ENCODE measurements at places on chromosomes 7 and 10.

- DNase-seq: peak; percentile 40
Measured at GRCh38 chr10:124641282-124642087, 102.7 kb downstream of the FAM53B start.

DNA sequence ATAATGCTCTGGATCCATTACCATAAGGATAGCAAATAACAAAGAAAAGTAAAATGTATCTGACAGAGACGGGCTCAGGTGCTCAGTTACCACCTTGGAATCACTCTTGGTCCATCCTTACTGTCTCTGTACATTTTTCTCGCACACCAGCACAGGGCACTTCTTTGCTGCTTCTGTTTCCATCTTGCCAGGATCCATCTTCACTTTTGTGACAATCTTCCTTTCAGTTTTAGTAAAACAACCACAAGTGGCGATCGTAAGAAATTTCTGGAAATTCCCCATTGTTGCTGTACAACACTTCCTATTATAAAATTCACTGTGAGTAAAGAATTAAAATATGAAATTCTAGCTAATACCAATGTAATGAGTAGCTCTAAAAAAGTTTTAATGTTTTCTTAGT is 695.5 kb downstream of the GRM8 start:
- DNase-seq: no peak

GRCh38 chr7:28067171-28067570 is 113.4 kb downstream of the JAZF1 start:
- no peak for DNase-seq

GRCh38 chr7:93148727-93149126 is 542 bp upstream of the SAMD9L start:
- no peak for DNase-seq

- DNase-seq: no peak
Measured at GRCh38 chr10:104036069-104036384, 49.7 kb downstream of the COL17A1 start.

- peak; percentile 11 for DNase-seq
Measured at GRCh38 chr7:55309040-55309991, 55.8 kb upstream of the LANCL2 start.

DNA sequence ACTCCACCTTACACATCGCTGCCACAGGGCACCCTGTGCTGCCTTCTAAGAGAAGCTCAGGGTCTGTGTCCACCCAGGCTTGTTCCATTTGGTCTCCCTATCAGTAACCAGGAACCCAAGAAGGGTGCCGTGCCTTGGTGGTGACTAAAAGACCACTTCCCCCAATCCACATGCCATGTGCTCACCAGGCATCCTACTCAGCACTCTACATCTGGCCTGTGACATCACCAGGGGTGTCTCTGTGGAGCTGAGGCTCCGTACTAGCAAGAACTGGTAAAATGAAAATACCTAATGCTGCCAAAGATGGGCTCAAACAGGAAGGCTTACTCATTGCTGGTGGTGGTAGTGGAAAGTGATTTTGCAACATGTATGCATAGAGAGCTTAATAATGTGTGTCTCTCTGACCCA is 19.0 kb upstream of the C10orf71 start:
- no peak for DNase-seq

Data from activated CD4-positive, alpha-beta T cell treated with anti-CD3 and anti-CD28 coated beads, Interleukin-2, amount 50 U/mL, for 1 hour (primary cell).